Activated T-helper 9 cell treated with anti-CD3 and anti-CD28 coated beads, Interleukin-2, amount 50 U/mL, for 16 hours (primary cell): ENCODE measurements at places on chromosomes 1 and 21.

GRCh38 chr1:220798338-220798737 lies 11.6 kb downstream of the MTARC1 start:
- no peak for DNase-seq

DNA sequence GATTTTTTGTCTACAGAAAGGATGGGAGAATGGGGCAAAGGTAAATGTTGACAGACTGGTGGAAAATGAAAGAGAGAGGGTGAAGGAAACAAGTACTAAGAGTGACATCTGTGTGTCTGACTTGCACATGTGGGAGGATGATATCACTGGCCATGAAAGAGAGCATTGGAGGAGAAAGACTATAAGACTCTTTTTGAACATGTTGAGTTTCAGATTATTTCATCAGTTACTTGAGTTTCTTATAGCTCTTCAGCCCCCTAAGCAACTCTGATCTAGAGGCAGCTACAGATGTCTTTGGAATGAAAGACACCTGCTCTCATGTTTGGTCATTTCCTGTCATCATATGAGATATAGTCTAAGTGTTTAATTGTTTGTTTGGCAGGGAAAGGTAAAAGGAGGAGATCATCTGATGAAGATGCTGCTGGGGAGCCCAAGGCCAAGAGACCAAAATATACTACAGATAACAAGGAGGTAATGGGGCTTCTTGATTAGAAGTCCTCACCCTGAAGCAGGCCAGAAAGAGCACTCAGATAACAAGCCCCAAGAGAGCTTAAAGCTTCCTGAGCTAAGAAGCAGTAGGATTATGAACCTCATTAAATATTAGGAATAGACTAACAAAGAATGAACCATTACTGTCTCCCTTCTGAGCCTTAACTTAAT lies 4.5 kb downstream of the POLR3C start:
- no peak for DNase-seq

DNA sequence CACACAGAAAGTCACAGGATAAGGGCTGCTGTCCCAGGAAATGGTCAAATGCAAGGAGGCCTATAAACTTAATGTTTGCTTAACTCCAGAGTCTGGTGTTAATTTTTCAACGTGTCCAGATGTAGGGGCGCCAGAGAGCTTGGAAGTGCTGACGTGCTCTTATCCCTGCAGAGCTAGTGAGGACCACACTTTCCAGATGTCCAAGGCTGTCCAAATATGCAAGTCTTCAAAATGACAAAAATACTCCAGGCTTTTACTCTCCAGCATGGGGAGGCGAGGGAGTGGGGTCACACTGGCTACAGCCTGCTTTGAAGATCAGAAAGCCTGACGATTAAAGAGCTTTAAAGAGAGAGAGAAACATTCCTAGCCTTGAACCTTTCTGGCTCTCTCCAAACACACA lies 57.6 kb downstream of the ABCA4 start:
- DNase-seq, result no peak

GRCh38 chr1:168472223-168472622 lies 71.6 kb downstream of the XCL2 start:
- DNase-seq, result no peak

GRCh38 chr1:20278692-20279130 lies 12.0 kb upstream of the VWA5B1 start:
- no peak for DNase-seq

DNA sequence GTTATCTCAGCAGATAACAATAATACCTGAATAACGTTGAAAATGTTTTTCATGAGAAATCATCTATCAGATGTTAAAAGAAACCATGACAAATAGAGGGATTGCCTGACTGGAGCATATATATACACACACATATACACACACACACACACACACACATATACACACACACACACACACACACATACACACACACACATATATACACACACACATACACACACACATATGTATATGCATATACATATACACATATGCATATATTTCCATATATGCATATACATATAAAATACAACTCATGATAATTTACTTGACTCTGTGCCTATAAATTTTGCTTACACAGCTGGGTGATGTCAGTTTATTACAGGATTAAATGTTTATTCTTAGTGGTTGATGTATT lies 847.3 kb upstream of the ADAMTS5 start:
- DNase-seq, result no peak

DNA sequence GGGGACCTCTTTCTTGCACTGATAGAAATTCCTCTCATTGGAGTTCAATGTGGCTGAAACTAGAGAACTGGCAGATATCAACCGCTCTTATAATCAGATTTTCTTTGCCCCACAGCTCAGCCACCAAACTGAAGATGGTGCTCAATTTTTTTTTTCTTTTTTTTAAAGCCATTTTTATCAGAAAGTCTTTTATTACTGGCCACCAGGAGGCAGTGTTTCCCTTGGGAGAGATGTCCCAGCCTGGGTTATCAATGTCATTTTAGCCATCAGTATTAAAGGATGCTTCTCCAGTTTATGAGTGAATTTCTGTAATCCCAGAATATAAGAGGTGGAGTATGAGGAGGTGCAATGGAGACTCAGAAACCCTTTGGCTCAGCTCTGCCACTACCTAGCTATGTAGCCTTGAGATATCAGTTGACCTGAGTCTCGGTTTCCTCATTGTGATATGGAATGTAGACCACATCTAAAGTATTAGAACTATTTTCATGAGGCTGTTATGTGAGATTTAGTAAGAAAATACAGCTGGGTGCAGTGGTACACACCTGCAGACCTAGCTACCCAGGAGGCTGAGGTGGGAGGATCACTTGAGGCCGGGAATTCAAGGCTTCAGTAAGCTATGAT lies 27.6 kb downstream of the CD244 start:
- DNase-seq, result peak; percentile 31

- DNase-seq, result no peak
Observed at GRCh38 chr1:172289448-172289847, 131.0 kb upstream of the C1orf105 start.

DNA sequence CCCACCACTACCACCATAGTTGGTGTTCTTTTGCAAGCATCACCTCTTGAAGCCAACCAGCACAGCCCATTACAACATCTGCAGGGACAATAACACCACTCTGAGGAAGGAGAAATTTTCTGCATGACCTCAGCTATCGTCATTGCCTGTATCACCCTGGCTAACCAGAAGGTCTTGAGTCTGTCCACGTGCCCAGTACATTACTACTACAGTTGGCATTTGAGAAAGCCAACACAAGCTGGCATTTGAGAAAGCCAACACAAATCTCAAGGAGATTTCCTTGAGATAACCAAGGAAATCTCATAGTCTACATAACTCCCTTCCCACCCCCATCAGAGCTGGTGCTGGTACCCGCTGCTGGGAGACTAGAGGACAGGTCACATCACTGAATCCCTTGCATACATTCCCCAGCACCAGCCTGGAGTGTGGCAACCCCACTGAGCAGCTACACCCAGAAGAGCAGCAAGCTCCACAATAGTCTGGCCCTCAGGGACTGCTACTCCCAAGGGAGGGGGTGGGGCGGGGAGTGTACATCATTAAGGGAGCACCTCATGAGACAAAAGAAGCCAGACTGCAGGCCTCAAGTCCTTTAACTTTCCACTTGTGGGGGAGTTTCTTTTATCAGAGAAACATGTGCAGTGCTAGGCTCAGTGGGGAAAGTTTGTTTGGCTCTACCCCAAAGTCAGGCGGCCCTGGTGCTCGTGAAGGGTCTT lies 46.0 kb upstream of the GUCA2A start:
- no peak for DNase-seq

DNA sequence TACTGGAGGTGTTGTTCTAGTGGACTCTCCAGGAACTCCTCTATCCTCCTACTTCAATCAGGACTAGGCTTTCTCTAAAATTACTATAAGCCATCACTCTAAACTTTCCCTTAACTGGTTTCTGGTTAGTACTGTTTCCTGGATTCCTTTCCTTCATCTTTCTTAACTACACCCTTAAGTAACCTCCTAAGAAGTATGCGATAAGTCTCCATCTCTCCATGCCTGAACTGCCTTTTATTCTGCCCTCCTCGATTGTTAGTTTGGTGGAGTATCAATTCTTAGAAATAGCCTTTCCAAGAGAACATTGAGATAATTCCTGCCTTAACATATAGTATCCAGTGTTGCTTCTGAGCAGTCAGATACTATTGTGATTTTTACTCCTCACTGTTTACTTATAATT lies 162.9 kb upstream of the PDE4B start:
- DNase-seq, result no peak

- DNase-seq, result no peak
Observed at GRCh38 chr1:234125283-234125682, 220.8 kb downstream of the SLC35F3 start.

- no peak for DNase-seq
Observed at GRCh38 chr21:43727519-43728153, 8.7 kb downstream of the PDXK start.

GRCh38 chr1:186985889-186986491 lies 157.2 kb downstream of the PLA2G4A start:
- DNase-seq, result no peak

DNA sequence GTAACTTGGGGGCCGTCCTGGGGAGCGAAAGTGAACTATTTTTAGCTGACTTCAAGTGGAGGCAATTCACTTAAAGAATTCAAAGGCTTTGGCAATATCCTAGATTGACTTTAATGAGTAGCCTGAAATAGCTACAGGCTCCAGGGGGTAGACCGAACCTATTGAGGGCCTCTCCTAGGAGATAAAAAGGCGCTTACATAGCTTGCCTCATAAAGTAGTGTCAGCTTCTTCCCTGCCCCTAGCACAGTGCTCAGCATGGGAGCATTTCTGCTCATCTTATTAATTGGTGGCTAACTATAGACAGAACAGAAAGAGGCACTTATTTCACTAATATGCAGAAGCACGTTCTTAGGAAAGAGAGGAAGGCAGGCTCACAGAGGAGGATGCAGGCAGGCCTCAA lies 12.3 kb upstream of the CTNNBIP1 start:
- no peak for DNase-seq

- no peak for DNase-seq
Observed at GRCh38 chr1:223062177-223062576, 80.9 kb downstream of the TLR5 start.
